Forelimb muscle (tissue), 1 donor: ENCODE measurements at places on chromosomes 1 and 21. TPM values are rescaled to one million over a fixed set of nuclear protein-coding genes. Genes with fewer than 3 reads are reported as not detected.
A peak's percentile ranks its signal among the peaks of the same experiment; 100 is the strongest.

GRCh38 chr1:119873135-119874015, 22.9 kb downstream of the ADAM30 start:
- peak; percentile 52 for DNase-seq

GRCh38 chr1:233300326-233300725, 4.8 kb upstream of the PCNX2 start:
- no peak for DNase-seq

GRCh38 chr1:37274938-37275631, 199.3 kb upstream of the ZC3H12A start:
- no peak for DNase-seq

DNA sequence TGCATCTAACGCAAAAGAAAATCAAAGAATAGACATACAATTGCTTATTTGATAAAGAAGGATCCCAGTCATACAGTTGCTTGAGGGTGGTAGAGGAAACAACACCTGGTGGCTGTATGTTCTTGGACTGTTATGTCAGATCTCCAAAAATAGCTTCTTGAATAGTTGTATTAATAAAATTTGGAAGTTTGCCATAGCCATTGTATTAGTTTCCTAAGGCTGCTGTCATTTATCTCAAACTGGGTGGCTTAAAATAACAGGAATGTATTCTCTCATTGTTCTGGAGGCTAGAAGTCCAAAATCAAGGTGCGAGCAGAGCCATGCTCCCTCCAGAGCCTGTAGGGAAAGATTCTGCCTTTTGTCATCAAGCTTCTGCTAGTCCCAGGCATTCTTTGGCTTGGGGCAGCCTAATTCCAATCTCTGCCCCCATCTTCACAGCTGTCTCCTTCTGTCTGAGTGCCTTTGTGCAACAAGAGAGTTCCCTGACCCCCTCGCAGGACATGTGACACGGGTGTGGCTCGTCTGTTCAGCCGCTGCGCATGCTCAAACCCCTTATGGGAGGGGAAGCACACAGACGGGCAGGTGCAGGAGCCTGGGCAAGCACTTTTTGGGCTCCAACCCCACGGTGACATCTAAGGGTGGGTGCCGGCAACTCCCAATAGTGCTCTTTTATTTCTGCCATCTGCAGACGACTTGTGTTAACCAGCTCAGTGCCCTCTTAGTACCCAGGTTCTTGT, 21.7 kb upstream of the GRIK1 start:
- DNase-seq: no peak

DNA sequence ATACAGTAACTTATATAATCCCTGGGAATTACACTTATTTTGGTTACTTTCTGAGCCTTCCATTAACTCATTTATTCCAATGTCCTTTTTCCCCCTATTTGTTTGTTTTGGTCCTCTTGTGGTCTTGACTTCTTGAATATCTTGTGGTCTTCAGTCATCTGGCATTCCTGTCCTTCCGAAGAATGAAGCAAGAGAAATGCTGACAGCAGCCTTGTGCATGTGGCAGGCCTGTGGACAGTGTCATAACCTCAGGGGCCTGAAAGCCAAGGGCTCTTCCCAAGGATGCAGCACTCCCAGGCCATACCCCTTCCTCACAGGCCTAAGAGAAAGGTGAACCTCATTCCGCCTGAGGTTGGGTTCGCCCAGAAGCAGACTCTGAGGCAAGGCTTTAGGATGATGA, 470.2 kb downstream of the DISC1 start:
- no peak for DNase-seq

DNA sequence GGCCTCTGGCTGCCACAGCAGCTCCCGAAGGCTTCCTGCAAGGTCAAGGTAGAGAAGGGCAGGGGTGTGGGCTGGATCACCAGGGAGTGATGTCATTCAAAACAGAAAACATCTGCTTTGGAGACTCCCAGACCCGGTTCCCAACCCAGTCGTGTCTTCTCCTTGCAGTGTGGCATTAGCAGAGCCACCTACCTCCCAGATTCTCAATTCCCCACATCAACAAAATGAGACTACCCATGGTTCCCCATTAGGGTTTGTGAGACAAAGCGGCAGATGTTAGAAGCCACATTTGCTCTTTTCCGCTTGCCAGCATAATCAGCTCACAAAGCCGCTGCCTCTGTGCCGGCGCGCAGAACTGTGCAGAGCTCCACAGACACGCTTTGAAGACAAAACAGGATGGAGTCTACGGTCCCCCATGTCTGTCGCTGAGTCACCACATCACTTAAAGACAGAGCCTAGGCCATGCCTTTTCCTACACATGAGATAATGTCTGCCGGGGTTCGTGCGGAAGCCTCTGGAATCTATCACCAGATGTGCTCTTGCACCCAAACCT, 12.5 kb downstream of the KIF17 start:
- DNase-seq: no peak

GRCh38 chr1:86965827-86966182, 51.4 kb downstream of the HS2ST1 start:
- no peak for DNase-seq

GRCh38 chr1:239739919-239740318, 351.8 kb upstream of the FMN2 start:
- no peak for DNase-seq

The UBXN10 gene
- 0.15 TPM for polyA plus RNA-seq

- no peak for DNase-seq
Observed at GRCh38 chr1:56788588-56788987, 30.6 kb downstream of the FYB2 start.

GRCh38 chr1:240362826-240363225, 249.1 kb downstream of the GREM2 start:
- no peak for DNase-seq

GRCh38 chr1:204424621-204425020, 13.0 kb upstream of the PPP1R15B start:
- no peak for DNase-seq

The SUSD4 gene
- 4.6 TPM for polyA plus RNA-seq

DNA sequence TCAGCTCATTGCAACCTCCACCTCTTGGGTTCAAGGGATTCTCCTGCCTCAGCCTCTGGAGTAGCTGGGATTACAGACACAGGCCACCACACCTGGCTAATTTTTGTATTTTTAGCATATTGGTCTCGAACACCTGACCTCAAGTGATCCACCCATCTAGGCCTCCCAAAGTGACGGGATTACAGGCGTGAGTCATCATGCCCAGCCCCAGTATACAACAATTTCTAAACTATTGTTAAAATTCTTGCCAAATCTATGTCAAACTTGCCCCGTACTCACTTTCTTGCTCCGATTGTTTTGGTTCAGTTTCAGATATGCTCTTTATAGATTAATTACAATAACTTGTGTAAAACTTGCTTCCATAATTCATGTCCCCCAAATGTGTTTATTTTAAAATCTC, 4.1 kb downstream of the RGS18 start:
- no peak for DNase-seq

- DNase-seq: peak; percentile 99
Observed at GRCh38 chr1:11262171-11263049, at the start of gene MTOR. Gene MTOR (minus strand): TSS chr1:11262551. CDS start chr1:11259409, 3,142 bp downstream.

The DNAJC6 gene
- polyA plus RNA-seq: 0.71 TPM

The PGLYRP4 gene
- polyA plus RNA-seq: not detected

GRCh38 chr21:22679207-22679606, 1681.0 kb downstream of the NCAM2 start:
- no peak for DNase-seq

DNA sequence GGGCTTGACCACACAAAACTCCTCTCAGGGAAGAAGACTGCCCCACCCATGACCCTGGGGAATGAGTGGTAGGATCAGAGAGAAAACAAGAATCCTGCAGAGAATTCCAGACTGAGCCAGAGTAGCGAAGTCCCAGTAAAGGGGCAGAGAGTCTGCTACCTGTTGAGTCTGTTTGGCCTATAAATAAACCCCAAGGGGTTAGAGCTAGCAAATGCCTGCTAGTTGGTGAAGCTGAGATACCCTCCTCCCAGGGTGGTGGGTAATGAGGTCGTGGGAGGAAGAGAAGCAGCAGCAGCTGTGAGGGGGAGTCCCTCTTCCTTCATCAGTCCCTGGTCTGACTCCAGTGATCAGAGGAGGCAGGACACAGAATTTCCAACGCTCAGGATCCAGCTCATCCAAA, 2.5 kb downstream of the TRAF3IP3 start:
- no peak for DNase-seq

The C4BPB gene
- polyA plus RNA-seq: 0.18 TPM

The GPR161 gene
- 10.8 TPM for polyA plus RNA-seq

GRCh38 chr1:205122489-205122882, 708 bp upstream of the RBBP5 start:
- no peak for DNase-seq

- DNase-seq: no peak
Observed at GRCh38 chr1:217333939-217334338, 297.0 kb downstream of the GPATCH2 start.

The GNG12 gene
- polyA plus RNA-seq: 34.5 TPM

DNA sequence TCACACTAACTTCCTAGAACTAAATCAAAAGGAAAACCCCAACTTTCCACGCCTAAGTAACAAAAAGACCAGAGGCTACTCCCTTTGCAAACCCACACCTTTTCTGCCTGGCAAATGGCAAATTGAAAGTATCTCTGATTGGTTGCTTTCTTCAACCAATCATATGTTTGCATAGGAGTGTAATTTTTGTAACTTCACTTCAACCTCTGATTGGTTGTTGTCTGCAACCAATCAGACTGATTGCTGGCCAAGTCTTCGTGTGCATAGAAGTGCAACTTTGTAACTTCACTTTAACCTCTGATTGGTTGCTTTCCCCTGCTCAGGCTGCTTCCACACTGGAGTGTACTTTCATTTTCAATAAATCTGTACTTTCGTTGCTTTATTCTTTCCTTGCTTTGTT, 36.9 kb upstream of the PADI2 start:
- DNase-seq: no peak

- no peak for DNase-seq
Observed at GRCh38 chr1:67429011-67429527, 1.1 kb downstream of the SERBP1 start.

DNA sequence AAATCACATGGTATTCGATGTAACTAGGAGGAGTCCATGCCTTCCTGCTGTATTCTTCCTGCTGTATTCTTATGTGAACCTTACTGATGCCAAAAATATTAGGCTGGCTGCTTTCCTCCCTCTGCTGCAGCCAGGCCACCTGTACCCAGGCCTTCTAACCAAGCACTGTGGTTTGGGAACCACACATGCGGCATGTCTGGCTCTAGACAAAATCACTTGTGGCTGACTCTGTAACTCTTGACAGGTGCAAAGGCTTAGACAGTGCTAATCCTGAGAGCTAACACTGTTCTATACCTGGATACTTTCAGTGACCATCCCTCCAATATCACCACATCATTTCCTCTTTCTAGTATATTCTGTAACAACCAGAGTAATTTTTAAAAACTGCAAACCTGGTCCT, 67.7 kb downstream of the PCP4 start:
- DNase-seq: no peak

DNA sequence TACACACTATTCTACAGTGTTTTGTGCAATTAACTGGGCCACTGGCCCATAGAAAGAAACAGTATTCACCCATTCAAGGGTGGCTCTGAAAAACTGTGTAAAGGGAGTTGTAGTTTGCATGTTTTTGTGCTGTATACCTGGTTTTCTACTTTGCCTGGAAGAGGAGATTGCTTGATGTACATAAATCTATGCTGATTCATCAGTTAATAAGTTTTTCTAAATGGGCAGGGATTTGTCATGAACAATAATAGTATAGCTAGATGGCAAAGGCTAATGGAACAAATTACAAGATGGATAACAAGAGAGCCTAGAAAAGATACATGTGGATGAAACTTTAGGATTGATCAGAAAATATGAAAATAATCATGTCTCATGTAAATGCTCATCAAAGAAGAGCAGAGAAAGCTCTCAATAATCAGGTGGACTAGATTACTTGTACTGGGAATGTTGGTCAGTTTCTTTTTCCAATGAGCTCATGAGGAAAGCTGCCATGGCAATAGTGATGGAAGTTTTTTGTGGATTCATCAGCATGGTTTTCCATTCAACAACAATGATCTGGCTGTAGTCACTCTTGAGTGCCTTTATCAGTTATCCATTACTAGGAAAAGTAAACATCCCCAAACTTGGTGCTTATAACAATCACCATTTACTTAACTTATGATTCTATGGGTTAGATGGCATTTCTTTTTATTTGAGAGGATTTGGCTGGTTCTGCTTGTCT, 602.8 kb downstream of the BRINP3 start:
- no peak for DNase-seq

DNA sequence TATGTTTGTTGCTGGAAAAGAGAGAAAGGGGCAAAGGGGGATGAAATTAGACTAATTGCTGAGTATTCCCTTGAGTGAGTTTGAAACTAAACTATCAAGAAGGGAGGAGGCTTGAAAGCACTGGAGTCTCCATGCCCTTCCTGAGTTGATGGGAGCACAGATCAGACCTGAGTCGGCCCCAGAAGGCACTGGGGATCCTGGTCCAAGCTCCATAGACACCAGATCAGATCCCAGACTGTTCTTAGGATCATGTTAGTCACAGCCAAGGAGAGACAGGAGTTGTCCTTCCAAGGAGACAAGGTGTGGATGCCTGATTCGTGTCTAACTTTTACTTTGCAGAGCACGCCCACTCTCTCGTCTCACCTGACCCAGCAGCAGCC, 152.3 kb downstream of the NR5A2 start:
- no peak for DNase-seq

The PLA2G2A gene
- polyA plus RNA-seq: 0.57 TPM

GRCh38 chr1:204741440-204741839, 55.9 kb upstream of the LRRN2 start:
- DNase-seq: no peak

The AMPD1 gene
- 122 TPM for polyA plus RNA-seq

DNA sequence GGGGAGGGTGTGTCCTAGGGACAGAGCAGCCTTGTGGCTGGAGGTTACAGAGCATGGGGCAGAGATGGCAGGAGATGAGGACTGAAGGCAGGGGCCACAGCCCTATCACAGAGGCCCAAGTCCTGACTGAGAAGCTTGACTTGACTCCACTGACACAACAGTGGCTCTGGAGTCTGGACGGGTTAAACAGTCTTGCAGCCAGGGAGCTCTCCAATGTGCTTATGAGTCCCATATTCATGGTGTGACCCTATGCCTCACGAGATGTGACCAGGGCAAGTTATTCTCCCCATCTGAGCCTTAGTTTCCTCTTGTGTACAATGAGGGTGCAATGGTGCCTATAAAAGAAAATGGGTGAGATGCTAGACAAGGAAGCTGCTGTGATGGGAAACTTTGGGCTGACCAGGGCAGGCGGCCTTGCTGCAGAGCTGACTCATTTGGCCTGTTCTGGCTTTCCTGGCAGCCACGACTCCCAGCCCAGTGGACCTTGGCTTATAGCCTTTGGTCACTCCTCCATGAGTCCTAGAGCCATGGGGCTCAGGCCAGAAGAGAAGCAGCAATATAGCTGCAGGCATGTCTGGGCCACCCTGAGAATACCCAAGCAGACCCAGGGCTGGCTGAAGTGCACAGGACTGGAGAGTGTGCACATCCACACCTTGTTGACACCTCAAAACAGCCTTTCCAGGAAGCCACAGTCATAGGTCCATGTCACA, 2.8 kb upstream of the TTC22 start:
- DNase-seq: no peak

DNA sequence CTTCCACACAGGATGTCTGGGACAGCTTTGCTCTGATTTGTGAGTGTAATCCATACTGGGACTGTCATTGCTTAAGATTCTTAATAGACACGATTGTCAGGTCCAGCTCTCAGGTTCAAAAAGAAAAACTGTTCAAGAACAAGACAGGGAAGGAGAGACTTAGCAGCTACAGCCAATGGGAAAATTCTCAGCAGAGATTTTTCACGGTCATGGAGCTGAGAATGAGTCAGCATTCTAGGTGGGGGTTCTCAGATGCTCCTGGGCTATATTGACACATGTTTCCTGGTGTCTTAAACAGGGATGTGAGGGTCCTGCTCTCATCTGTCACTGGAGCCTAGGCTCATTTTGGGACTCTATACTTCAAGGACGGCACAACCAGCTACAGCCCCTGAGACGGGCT, 318.3 kb downstream of the RRAGC start:
- DNase-seq: no peak

The APOBEC4 gene
- polyA plus RNA-seq: not detected
